Endodermal cell (in vitro differentiated cells): ENCODE measurements at places on chromosomes 4 and X. TPM values are rescaled to one million over a fixed set of nuclear protein-coding genes. Genes with fewer than 3 reads are reported as not detected.

DNA sequence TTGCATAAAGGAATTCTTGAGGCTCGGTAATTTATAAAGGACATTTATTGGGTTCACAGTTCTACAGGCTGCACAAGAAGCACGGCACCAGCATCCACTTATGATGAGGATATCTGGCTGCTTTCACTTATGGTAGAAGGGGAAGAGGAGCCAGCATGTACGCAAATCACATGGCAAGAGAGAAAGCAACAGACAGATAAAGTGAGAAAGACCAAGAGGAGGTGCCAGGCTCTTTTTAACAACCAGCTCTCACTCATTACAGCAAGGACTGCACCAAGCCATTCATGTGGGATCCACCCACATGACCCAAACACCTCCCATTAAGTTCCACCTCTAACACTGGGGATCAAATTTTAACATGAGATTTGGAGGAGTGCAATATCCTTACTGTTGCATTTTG is 1198.2 kb downstream of the ADGRL3 start:
- no peaks in the 10 kb centered on the region for H3K36me3 ChIP-seq
- H3K27me3 ChIP-seq, result no peaks in the 10 kb centered on the region
- H3K4me3 ChIP-seq, result no peak overlapping the region
- no peak for DNase-seq

- no peak overlapping the region for H3K4me3 ChIP-seq
- no peaks in the 10 kb centered on the region for H3K27me3 ChIP-seq
- no peak overlapping the region for H3K27ac ChIP-seq
- H3K36me3 ChIP-seq, result no peaks in the 10 kb centered on the region
- no peak for DNase-seq
- no peaks in the 10 kb centered on the region for H3K4me1 ChIP-seq
Observed at GRCh38 chr4:123256901-123257300, 139.7 kb upstream of the SPRY1 start.

Gene CASK
- total RNA-seq, result 79.1 to 104 TPM (median 86.6 TPM) in 3 replicates

Gene TMEM255A
- total RNA-seq, result 0.29 and 0.35 TPM in 2 replicates

- H3K4me3 ChIP-seq, result no peak overlapping the region
- no peak for DNase-seq
- no peaks in the 10 kb centered on the region for H3K36me3 ChIP-seq
- H3K4me1 ChIP-seq, result no peaks in the 10 kb centered on the region
- no peak overlapping the region for H3K27ac ChIP-seq
- H3K27me3 ChIP-seq, result no peaks in the 10 kb centered on the region
Observed at GRCh38 chr4:22764183-22764582, 71.4 kb downstream of the GBA3 start.
